Suprapubic skin (tissue), 4 donors: ENCODE measurements at places on chromosomes 5 and 9. TPM values are rescaled to one million over a fixed set of nuclear protein-coding genes. Genes with fewer than 3 reads are reported as not detected.

The DCANP1 gene
- not detected for total RNA-seq

The CNTFR gene
- total RNA-seq, result 5.0 TPM

The ANKDD1B gene
- total RNA-seq, result 2.2 TPM

The SUSD3 gene
- 2.8 TPM for total RNA-seq

The IL31RA gene
- total RNA-seq, result 3.0 TPM

The PCDHB16 gene
- 3.0 TPM for total RNA-seq

The TMEM215 gene
- total RNA-seq, result not detected

The CDKN2A gene
- not detected for total RNA-seq

The CACNA1B gene
- total RNA-seq, result 0.08 TPM

The ARHGEF39 gene
- 11.3 TPM for total RNA-seq

The SLCO4C1 gene
- 1.4 TPM for total RNA-seq

The ECSCR gene
- total RNA-seq, result 13.3 TPM

The CPEB4 gene
- total RNA-seq, result 57.7 TPM

The FBXL7 gene
- 3.1 TPM for total RNA-seq

- no peak for DNase-seq
Measured at GRCh38 chr5:64742821-64743220, 25.7 kb downstream of the SREK1IP1 start.

GRCh38 chr5:174098694-174099093, 53.2 kb downstream of the NSG2 start:
- DNase-seq, result no peak

DNA sequence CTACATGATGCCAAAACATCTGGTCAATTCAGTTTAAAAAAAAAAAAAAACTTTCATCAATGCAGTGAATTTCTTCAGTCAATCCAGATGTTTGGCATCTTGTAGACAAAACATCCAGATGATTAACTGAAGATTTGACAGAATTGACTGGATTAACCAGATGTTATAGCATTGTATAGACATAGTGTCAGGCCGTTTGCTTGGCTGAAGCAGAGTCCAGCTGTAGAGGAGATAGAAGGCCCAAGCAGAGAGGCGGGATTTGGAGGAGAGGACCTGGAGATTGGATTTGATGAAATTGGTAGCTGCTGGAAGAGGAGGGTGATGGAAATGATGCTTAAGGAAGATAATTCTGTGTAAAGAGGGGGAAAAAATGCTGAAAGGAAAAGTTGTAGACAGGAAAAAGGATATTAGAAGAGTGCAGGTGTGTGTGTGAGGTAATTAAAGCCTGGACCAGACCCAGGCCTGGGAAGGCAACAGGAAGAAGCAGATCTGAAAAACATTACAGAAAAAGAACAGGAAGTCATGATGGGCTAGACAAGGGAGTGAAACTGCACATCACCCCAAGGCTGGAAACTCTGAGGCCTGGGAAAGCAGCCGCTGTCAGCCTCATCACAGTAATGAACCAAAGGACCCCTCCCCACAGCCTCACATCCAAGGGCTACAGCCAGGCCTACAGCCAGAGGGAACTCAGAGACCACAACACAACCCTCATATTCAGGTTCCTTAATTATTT, 258.3 kb downstream of the CWC27 start:
- DNase-seq, result no peak

GRCh38 chr5:137938751-137939143, 49.5 kb downstream of the PKD2L2 start:
- no peak for DNase-seq

DNA sequence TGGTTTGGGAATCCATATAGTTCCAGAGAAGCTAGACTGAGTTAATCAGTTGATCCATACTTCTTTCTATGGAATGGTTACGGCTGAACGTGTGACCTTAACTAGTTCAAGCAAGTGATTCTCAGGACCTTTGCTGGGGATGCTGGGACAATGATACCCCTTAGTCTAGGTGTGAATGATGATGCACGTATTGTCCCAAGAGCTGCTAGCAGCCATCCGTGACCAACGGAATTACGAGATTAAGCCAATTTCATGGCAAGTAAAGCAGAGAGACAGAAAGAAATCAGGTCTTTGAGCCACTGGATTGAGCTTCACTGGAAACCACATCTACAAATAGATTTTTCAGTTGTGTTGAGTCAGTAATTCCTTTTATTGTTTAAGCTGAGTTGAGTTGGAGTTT, 99.2 kb upstream of the LIFR start:
- no peak for DNase-seq

DNA sequence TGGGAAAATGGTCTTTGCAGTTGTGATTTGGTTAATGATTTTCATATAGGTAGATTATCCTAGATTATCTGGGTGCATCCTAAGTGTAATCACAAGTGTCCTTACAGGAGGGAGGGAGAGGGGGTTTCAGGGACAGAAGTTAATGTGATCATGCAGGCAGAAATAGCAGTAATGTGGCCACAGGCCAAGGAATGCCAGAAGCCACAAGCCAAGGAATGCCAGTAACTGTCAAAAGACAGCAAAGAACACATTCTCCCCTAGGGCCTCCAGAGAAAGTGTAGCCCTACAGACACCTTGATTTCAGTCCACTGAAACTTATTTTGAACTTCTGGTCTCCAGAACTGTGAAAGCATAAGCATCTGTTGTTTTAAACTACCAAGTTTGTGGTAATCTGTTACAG, 2074.5 kb downstream of the MAT2B start:
- no peak for DNase-seq

DNA sequence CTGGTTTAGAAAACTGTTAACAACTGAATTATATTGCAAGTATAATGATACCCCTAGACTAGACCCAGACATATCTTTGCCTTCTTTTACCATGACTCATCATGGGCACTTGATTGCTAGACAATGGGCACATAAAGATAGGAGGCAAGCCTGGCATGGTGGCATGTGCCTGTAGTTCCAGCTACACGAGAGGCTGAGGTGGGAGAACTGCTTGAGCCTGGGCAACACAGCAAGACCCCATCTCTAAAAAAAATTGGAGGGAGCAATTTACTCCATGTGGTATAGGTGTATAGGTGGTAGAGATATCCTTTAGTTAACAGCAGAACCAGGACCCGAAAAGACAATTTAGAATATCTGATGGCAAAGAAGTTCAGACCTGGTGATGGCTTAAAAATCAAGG, 51.6 kb downstream of the ELOVL7 start:
- no peak for DNase-seq

- no peak for DNase-seq
Measured at GRCh38 chr5:56759521-56760216, 55.7 kb upstream of the MAP3K1 start.

- DNase-seq, result no peak
Measured at GRCh38 chr5:34765662-34766061, 73.3 kb upstream of the TTC23L start.

GRCh38 chr5:39547553-39548154, 122.9 kb upstream of the DAB2 start:
- no peak for DNase-seq

DNA sequence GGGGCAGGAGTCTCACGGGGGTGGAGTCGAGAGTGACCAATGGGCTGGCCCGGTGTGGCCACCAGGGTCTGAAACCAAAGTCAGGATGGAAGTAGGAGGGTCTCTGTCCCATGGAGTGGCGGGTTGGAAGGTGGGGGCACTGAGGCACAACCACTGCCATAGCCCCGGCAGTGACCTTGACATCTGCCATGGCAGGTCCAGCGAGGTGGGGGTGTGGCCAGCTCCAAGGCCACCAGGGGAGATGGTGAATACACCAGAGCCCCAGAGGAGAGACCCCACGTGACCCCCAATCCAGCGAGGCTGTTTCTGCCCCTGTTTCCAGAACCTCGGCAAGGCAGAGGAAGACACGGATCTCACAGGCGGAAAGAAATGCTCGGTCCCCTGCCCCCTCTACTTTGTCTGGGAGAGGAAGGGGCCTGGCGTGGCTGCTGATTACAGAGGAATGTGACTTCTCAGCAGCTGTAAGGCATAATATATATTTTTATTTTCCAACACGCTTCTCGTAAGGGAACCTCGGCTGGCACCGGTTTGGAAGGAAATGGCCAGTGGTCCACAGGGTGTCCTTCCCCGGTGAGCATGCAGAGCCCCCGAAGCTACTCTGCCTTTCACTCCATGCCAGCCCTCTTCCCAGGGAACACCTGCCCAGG, 105.7 kb upstream of the SARDH start:
- no peak for DNase-seq

GRCh38 chr9:72773570-72773969, 179.3 kb downstream of the ALDH1A1 start:
- DNase-seq, result no peak

- peak; percentile 77 for DNase-seq
Measured at GRCh38 chr9:130857864-130858738, 23.0 kb downstream of the ABL1 start.

GRCh38 chr5:6458833-6459232, 10.2 kb downstream of the UBE2QL1 start:
- no peak for DNase-seq

DNA sequence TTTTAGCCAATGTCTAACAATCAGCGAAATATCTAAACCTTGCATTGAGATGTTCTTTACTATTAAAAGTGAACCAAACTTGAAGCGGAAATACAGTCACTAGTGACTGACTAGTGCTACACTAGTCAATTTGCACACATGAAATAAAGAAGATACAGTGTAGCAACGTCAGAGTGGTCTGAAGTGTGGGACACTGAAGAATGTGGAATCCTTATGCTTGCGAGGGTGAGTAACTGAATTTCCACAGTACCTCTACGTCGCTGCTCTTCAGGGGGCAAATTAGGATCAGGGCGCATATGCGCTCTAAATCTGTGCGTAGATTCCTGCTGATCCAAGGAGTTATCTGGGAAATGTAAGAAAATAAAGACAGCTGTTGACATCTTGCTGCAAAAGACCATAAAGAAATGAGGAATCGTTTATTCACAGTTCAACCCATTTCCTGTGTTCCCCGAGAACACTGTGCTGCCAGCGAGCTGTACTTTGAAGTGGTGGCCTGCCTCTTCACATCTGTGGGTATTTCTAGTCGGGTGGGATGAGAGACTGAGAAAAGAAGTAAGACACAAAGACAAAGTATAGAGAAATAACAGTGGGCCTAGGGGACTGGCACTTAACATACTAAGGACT, 39.8 kb upstream of the FLT4 start:
- no peak for DNase-seq

GRCh38 chr9:88988796-88989641, 2.2 kb upstream of the S1PR3 start:
- no peak for DNase-seq

- DNase-seq, result no peak
Measured at GRCh38 chr5:7886849-7887475, 18.0 kb downstream of the MTRR start.

- DNase-seq, result no peak
Measured at GRCh38 chr9:19269582-19269981, 39.1 kb downstream of the DENND4C start.

DNA sequence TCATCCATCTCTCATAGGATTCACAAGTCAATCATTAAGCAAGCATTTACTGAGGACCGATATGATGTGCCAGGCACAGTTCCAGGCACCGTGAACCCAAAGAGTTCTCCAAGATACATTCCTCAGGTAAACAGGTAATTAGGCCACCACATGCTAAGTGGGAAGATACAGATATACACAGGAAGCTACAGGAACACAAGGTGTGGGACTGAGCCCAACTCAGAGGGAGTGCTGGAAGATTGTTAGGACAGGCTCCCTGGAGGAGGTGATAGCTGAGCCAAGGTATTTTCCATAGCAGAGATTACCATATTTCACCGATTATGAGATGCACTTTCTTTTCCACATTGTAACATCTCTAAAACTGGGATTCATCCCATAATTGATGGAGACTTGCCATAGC, 31.4 kb upstream of the RAI14 start:
- no peak for DNase-seq

- DNase-seq, result no peak
Measured at GRCh38 chr5:146516151-146516475, at the start of gene GPR151. Gene GPR151, minus strand, starts transcription at chr5:146516190. Its CDS starts 77 bp downstream, at chr5:146516113.

- DNase-seq, result no peak
Measured at GRCh38 chr5:142529626-142530278, 156.1 kb downstream of the FGF1 start.

GRCh38 chr9:133532937-133533668, 1.4 kb upstream of the ADAMTSL2 start:
- no peak for DNase-seq

- no peak for DNase-seq
Measured at GRCh38 chr9:82242285-82242963, 253.9 kb downstream of the SPATA31D1 start.

GRCh38 chr5:15515229-15515628, 15.2 kb downstream of the FBXL7 start:
- DNase-seq, result no peak

- DNase-seq, result no peak
Measured at GRCh38 chr5:30401479-30402058, 791.9 kb upstream of the CDH6 start.

DNA sequence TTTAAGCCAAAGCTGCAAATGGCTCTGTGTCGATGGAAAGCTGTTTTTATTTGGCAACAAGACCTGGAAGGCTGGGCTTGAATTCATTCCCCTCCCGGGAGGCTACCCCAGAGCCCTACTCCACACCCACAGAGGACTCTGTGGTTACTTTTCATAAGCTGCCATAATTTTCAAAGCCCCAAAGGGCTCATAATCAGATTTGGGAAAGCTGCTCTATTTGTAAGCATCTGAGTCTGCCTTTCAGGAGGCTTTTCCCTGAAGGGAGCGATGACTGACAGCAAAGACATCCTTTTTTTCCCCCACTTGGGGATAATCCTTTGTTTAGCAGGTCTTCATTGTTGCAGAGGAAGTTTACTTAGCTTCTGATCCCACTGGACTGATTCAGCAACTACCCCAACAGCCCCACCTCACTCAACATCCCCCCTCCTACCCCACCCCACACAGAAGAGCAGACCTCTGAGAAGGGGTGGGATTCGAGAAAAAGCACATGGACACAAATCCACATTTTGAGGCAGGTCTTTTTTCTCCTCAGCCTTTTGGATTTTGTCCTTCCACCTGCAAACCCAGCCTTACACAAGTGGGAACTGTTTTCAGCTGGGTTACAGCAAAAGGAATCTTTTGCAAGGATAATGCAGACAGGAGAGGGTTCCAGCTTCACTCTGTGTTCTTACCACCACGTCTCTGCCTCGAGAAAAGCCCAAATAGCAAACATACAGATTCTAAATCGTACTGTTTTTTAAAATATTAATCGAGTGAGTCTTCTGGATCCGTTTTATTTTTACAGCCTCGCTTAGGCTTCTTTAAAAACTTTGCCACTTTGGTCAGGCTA, 244.4 kb upstream of the TUT7 start:
- DNase-seq, result no peak

GRCh38 chr9:112140936-112141335, 34.2 kb downstream of the SUSD1 start:
- DNase-seq, result no peak

- DNase-seq, result no peak
Measured at GRCh38 chr9:68947015-68947414, 66.9 kb downstream of the PRKACG start.

DNA sequence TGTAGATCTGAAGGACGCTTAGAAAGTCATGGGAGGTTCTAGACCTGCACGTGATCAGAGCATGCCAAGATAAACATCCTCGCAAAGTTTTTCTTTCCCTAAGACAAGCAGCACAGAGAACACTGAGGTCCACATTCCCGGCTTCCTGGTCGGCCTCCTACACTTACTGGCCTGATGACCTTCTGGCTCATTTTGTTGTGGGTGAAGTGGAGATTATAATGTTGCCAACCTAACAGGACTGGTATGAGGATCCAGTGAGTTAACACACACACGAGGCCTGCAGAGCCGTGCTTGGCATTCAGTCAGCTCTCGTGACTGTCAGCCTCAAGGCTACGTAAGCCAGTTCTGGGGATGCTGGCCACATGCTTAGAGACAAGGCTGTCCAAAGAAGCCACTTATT, 186.0 kb downstream of the TENT4A start:
- DNase-seq, result no peak

- no peak for DNase-seq
Measured at GRCh38 chr5:132184588-132184987, 43.1 kb downstream of the P4HA2 start.

- no peak for DNase-seq
Measured at GRCh38 chr5:80189701-80190100, 66.1 kb downstream of the SERINC5 start.
